ENCODE measurements at places on chromosomes 7 and 10.

- DNase-seq = no peak
Measured at GRCh38 chr10:35711615-35712411, 69.7 kb upstream of the FZD8 start.

- no peak for DNase-seq
Measured at GRCh38 chr7:92797284-92797683, 39.1 kb downstream of the CDK6 start.

- DNase-seq = peak; percentile 7
Measured at GRCh38 chr10:25725917-25726716, 207.9 kb upstream of the MYO3A start.

- no peak for DNase-seq
Measured at GRCh38 chr7:24245362-24245761, 38.6 kb upstream of the NPY start.

DNA sequence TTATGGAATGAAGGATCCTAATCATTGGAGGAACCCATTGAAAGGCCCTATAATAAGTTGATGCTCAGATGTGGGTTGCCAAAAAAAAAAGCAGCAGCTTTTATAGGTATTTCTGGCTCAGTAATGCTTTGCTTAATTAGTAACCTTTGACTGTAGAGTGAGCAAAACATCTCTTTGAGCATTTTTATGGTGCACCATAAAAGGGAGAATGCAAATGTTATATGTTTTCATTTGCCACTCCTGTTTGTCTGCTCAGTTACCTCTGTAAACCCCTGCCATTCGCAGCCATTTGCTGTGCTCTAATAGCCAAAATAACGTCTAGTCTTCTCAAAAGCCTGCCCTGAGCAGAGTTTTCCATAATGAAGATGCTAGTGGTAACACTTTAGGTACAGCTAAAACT, 589.1 kb upstream of the FOXK1 start:
- no peak for DNase-seq

DNA sequence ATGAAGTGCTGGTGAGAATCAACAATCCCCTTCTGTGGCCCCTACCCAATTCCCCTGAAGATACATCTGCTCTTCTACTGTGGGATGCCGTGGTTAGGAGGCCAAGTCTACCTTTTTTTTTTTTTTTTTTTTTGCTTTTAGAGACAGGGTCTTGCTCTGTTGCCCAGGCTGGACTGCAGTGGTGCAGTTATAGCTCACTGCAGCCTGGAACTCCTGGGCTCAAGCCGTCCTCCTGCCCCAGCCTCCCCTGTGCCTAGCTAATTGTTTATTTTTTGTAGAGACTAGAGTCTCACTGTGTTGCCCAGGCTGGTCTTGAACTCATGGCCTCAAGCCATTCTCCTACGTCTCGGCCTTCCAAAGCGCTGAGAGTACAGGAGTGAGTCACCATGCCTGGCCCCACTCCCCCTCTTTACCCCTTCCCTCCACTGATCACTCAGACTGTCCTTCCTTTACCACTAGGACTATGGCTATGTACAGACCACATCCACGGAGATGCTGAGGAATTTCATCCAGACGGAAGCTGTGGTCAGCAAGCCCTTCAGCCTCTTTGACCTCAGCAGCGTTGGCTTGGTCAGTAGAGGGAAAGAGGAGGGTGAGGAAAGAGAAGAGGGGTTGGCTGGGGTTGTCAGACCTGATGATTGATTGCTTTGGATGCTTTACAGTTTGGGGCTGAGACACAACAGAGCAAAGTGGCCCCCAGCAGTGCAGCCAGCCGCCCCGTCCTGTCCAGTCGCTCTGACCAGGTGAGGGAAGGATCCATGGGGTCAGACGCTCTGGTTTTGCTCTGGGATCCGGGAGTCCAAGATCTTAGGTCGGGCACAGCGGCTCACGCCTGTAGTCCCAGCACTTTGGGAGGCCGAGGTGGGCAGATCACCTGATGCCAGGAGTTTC, 1.8 kb downstream of the AP4M1 start:
- DNase-seq = peak; percentile 49

GRCh38 chr10:13839430-13839990, 252.7 kb downstream of the PRPF18 start:
- DNase-seq = no peak

- no peak for DNase-seq
Measured at GRCh38 chr7:91659096-91659495, 221.4 kb downstream of the MTERF1 start.

GRCh38 chr10:43452356-43452914, 15.5 kb downstream of the ZNF487 start:
- no peak for DNase-seq

GRCh38 chr10:104260775-104261115, 6.1 kb downstream of the GSTO1 start:
- DNase-seq = no peak

GRCh38 chr7:124765401-124766352, at the start of gene GPR37:
GPR37 (minus strand) TSS chr7:124765792; CDS start chr7:124764976, 816 bp downstream.
- peak; percentile 39 for DNase-seq

DNA sequence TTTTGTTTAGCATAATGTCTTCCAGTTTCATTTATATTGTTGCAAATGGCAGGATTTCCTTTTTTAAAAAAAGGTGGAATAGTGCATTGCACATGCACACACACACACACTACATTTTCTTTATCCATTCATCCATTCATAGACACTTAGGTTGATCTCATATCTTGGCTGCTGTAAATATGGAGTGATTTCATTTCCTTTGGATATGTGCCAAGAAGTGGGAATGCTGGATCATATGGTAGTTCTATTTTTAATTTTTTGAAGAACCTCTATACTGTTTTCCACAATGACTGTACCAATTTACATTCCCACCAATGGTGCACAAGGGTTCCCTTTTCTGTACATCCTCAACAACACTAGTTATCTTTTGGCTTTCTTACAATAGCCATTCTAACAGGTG, 68.9 kb downstream of the EBLN1 start:
- DNase-seq = no peak
